ENCODE measurements at places on chromosomes 2 and 18.

DNA sequence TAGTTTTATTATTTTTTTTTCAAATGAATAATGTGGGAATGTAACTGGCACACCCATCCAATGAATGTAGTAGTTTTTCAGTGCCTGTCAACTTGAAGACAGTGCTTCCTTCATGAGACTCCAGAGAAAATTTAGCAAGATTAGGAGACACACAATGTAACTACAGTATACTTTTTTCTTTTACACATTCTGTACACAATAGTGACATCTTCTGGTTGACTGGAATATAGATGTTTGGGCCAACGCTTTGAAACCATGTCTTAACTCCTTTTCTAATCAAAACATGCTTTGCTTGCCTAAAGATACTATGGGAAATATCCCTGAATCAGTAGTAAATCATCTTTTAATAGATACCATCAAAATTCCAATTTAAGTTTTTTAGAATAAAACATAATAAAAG is 229.5 kb upstream of the ZC3H15 start:
- ATAC-seq = peak; percentile 71

DNA sequence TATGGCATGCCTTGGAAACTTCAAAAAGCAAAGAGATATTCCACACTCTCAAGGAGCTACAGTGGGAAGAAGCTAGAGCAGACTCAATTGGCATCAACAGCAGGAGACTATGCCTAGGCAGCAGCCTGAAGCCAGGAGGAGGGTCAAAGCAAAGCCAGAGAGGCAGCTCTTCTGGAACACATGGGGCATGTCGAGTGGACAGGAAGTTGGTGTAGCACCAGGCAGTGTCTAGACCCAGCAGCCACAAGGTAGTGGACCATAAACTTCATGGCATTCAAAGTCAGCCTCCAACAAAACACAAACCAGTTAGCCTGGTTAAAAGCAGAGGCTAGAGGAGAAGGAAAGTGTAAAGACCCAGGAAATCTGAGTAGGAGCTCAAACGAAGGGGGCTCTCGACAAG is 311.2 kb upstream of the PKDCC start:
- no peak for ATAC-seq

DNA sequence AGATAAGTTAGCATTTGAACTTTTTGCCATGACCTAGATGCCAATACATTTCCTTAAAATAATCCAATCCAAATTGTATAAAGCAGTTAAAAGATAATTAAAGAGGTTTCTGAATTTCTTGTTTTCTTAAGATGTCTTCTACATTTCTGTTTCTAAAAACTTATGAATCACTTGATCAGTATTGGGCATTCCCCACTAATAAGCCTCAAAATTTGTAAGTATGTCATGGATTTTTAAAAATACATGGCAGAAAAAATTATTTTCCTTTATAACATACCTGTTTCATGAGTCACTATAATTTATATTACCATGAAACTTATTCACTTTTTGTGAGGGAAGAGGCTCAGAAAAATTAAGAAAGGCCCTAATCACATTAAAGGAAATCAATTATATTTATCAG is 90.3 kb upstream of the TFPI start:
- no peak for ATAC-seq

DNA sequence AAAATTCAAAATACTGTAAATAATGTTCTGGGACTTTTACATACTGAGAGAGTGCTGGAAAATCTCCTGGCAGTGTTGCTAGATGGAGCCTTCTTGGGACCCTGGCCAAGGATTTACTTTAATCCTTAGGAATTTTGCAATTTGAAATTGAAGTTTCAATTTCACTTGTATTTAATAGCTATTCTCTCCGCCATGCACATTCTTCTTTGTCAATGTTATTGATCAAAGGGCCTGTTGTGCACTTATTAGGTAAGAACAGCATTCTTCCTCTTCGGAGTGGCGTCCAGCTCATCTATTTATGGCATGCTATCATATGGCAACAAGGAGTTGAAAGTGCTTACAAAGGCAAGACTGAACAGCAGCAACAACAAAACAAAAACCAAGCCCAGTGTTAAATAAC is 40.1 kb upstream of the SOS1 start:
- no peak for ATAC-seq

- ATAC-seq = no peak
Measured at GRCh38 chr2:98705333-98705617, 25.7 kb downstream of the MGAT4A start.
